ENCODE measurements at places on chromosomes 13 and 19. TPM values are rescaled to one million over a fixed set of nuclear protein-coding genes. Genes with fewer than 3 reads are reported as not detected.
A peak's percentile ranks its signal among the peaks of the same experiment; 100 is the strongest.

The DPF1 gene
- not detected for total RNA-seq

DNA sequence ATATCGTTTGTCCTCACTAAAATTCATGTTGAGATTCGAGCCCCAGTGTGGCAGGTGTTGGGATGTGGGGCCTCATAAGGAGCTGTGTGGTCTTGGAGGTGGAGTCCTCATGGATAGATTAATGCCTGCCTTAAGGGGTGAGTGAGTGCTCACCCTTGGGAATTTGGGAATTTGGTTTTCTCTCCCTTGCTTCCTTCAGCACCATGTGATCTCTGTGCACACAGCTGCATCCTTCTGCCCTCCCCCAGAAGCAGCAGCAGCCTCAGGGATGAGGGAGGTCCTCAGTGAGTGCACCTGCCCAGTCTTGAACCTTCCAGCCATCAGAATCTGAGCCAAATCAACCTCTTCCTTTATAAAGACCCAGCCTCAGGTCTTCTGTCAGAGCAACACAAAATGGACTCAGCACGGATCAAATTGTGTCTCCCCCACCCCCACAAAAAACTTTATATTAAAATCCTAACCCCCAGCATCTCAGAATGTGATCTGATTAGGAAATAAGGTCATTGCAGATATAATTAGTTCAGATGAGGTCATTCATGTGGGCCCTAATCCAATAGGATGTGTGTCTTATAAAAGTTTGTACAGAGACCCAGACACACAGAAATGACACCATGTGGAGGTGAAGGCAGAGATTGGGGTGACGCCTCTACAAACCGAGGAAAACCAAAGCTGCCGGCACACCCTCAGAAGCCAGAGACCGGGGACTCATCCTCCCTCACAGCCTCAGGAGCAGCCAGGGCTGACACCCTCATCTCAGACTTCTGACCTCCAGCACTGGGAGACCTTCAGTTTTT, 12.9 kb downstream of the CYTH2 start:
- no peak for DNase-seq
- H3K36me3 ChIP-seq, result peaks cover 6% of the 10 kb centered on the region
- H3K27me3 ChIP-seq, result no peaks in the 10 kb centered on the region
- H3K4me1 ChIP-seq, result peaks cover 25% of the 10 kb centered on the region
- no peak overlapping the region for H3K4me3 ChIP-seq

DNA sequence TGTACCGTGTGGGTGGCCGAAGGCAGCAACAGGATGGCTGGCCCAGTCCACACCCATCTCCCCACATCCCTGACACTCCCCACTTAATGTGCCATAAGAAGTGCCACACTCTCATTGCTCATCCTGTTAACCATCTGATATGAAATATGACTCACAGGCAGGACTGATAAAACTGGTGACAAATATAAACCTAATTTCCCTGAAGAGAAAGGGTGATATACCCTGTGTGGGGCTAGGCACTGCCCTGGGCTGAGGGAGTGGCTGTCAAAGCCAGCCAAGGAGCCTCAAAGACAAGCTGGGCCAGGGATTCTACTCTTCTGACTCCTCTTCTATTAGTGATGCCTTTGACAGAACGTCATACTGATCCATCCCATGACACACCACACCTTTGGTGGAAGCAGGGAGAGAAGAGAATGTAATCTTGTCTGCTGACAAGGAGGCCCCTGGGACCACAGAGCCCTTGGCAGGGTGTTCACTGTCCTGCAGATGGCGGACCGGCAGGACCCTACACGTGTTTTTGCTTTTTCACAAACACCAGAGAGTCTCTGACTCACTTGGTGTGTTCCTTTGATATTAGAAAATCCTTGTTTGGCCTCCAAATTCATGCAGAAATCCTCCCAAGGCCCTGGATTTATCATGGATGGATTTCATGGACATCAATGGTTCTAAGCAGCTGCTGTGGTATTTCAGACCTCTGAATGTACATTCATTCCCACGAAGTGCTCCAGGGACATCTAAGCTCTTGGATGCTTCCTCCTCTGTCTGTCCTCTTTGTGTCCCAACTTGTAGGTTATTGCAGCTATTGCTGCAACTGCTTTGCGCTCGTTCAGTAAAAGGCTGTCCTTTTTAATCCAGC, 98.0 kb upstream of the WASF3 start:
- H3K4me1 ChIP-seq, result no peaks in the 10 kb centered on the region

- H3K36me3 ChIP-seq, result peaks cover 84% of the 10 kb centered on the region
- no peaks in the 10 kb centered on the region for H3K27me3 ChIP-seq
- DNase-seq, result peak; percentile 64
- H3K4me1 ChIP-seq, result peaks cover 30% of the 10 kb centered on the region
- no peak overlapping the region for H3K4me3 ChIP-seq
Observed at GRCh38 chr19:3980353-3981251, 4.7 kb downstream of the EEF2 start.

The METTL21C gene
- 0.36 TPM for total RNA-seq

DNA sequence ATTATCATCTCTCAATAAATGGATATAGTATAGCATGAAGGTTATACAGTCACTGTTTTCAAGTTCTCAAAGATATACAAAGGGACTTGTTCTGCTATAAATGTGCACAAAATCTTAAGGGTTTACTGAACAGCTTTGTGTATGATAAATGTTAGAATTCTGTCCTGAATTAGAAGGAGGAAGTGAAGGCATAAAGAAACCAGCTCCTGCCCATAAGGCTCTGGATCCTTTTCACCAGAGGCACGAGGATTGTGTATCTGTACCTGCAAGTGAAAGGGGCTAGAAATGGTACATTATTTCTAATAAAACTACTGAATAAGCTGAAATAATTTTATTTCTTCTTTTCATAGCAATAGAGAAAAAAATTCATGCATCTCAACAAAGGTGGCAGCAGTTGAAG, 32.4 kb downstream of the PHF11 start:
- peaks cover 3% of the 10 kb centered on the region for H3K36me3 ChIP-seq
- no peak for DNase-seq
- H3K27me3 ChIP-seq, result no peaks in the 10 kb centered on the region
- H3K4me1 ChIP-seq, result peaks cover 4% of the 10 kb centered on the region
- no peak overlapping the region for H3K4me3 ChIP-seq

The ATP12A gene
- total RNA-seq, result not detected

- peaks cover 27% of the 10 kb centered on the region for H3K4me1 ChIP-seq
- peak overlapping the region; percentile 81 for H3K4me3 ChIP-seq
- no peaks in the 10 kb centered on the region for H3K36me3 ChIP-seq
Observed at GRCh38 chr13:45120967-45121831, 889 bp downstream of the GTF2F2 start.

The FGF9 gene
- 1.4 TPM for total RNA-seq

GRCh38 chr13:54390841-54391240, 1362.2 kb downstream of the OLFM4 start:
- no peaks in the 10 kb centered on the region for H3K27me3 ChIP-seq
- H3K4me1 ChIP-seq, result no peaks in the 10 kb centered on the region
- DNase-seq, result no peak

DNA sequence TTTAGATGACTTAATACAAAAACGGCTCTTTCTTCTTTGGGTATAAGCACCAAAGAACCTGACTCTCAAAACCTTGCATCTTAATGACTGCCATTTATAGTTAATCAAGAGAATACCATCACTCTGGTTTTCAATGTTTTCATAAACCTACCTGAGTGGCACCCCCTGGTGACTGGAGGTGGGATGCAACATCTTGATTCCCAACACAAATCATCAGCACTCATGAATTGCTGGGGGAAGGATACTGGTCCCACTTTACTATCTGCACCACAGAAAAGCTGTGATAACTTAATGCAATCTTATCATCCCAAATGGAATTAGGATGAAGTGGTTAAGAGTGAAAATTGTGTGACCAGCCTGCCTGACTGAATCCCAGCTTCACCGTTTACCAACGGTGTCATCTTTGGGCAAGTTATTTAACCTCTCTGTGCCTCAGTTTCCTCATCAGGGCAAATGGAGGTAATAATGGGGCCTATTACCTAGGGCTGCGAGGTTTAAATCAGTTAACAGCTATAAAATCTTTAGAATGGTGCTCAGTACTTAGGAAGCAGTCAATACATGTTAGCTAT, 366.4 kb downstream of the KLF12 start:
- no peaks in the 10 kb centered on the region for H3K27me3 ChIP-seq
- DNase-seq, result no peak
- H3K36me3 ChIP-seq, result no peaks in the 10 kb centered on the region
- peak overlapping the region; percentile 81 for H3K27ac ChIP-seq
- peaks cover 48% of the 10 kb centered on the region for H3K4me1 ChIP-seq
- H3K4me3 ChIP-seq, result no peak overlapping the region

The ZNF726 gene
- total RNA-seq, result 0.71 TPM

The KLK4 gene
- not detected for total RNA-seq
